Stimulated activated CD4-positive, alpha-beta T cell treated with anti-CD3 and anti-CD28 coated beads, Interleukin-15, amount 100 ng/mL, for 1 hour (primary cell): ENCODE measurements at places on chromosomes 7 and 10.
A peak's percentile ranks its signal among the peaks of the same experiment; 100 is the strongest.

- DNase-seq, result no peak
Measured at GRCh38 chr7:36625247-36625646, 99.0 kb downstream of the AOAH start.

DNA sequence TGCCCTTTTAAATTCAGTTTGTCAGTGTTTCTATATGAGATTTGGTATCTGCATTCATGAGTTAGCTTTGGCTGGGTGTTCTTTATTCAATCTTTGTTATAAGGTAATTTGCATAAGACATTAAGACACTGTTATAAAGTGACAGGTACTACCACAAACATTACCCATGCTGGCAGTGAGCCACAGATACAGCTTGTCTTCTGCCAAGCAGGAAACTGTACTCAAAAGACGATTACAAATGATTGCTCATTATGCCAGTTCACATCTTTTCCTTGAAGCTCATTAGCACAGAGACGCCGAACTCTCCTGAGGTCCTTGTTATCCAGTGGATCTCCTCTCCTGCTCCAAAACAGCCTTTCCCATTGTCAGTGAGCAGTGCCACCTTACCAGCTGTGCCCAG lies 30.4 kb downstream of the AMPH start:
- DNase-seq, result no peak

- DNase-seq, result no peak
Measured at GRCh38 chr10:110805292-110805691, 66.4 kb upstream of the PDCD4 start.

- DNase-seq, result no peak
Measured at GRCh38 chr10:86657011-86657395, 2.7 kb downstream of the OPN4 start.

DNA sequence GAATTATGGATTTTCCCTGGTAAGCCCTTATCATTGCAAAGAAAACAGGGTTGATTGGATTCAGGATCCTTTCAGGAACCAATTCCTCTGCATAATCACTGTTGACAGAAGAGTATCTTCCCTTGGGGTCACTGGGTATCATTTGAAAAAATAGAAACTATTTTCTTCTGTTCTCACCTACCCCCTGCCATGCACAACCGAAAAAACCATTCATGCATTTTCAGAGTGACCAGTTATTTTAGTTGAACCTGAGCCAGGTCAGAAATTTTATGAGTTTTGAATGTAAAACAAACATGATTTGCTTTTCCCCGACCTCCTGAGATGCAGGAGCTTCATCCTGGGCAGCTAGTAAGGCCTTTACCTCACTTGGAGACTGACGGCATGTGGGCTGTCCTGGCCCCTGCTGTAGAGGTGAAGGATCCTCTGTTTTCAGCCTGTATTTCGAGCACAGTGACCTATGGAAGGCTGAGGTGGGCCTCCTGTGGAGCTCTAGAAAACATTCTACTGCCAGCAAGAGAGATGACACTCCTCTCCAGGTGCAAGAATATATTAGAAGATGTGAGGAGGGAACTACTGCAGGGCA lies 30.1 kb downstream of the TMEM178B start:
- DNase-seq, result no peak

DNA sequence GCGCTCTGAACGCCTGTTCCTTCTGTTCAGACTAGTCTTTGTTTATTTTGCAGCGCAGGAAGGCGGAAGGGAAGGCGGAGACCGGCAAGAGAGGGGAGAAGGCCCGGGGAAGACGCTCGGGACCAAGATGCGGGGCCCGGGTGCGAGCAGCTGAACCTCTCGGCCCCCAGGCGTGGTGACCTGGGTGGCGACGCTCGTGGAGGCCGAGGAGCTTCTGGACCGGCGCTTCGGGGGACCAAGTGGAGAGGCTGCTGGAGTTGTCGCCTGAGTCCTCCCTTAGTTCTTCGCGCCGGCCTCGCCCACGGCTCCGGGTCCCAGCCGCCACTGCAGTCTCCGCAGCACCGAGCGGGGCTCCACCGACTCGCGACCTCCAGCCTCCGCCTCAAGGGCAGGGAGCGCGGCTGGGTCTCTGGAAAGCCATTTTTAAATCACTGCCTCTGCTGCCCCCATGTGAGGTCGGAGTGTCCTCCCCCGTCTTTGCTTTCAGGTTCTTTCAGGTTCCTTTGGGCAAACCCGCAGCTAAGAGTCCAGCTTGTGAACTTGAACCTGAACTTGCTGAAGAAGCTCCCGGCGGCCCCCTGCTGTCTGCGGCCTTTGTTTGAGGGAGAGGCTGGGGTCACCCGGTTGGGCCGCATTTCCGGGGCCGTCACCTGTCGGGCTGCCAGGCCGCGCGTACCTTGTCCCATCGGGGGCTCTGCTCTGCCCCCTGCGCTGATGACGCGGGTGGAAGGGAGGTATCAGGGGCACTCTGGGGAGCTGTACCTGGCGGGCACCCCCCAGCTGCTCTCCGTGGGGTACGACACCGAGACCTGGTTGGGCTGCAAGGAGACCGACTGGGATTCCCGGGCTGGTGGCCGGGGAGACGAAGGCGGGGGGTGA lies 136.0 kb downstream of the KIF20B start:
- DNase-seq, result no peak

DNA sequence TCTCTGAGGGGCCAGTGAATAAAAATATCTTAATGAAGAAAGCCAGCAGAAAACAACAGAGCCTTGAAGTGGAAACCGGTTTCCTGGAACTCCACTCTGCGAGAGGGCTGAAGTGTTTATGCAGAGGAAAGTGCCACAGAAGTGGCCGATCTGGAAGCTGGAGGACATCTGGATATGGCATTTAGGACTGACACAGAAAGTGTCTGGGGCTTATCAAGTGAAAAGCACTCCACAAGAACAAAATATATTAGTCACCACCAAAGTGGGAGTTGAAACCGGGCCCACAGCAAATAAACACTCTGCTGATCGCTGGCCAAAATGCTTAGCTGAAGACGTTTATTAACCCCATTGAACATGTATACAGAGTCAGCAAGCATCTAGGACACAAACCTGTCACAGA lies 7.8 kb downstream of the NOD1 start:
- no peak for DNase-seq

GRCh38 chr10:77406764-77407430 lies 230.7 kb downstream of the KCNMA1 start:
- DNase-seq, result no peak

GRCh38 chr10:62528441-62528840 lies 154.3 kb downstream of the ZNF365 start:
- DNase-seq, result no peak

GRCh38 chr7:391411-391951 lies 101.5 kb downstream of the FOXL3 start:
- no peak for DNase-seq

GRCh38 chr7:132055336-132056120 lies 499.1 kb upstream of the PODXL start:
- no peak for DNase-seq

DNA sequence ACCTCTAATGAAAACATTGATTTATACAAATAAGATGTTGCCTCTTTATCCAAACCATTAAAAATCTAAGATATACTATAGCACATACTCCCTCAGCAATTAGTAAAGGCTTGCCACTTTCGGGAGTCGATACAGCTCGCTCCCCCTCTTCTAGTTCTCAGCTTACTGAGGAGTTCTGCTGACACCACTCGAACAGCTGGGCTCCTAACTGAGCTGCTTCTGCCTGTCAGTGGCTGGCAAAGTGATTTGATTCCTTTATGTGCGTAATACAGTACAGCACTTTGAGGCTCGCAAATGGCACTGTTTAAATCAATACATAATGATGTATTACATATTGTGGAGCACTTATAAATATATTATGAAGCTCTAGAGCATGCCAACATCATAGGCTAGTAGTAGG lies 241.8 kb downstream of the CREB5 start:
- no peak for DNase-seq

DNA sequence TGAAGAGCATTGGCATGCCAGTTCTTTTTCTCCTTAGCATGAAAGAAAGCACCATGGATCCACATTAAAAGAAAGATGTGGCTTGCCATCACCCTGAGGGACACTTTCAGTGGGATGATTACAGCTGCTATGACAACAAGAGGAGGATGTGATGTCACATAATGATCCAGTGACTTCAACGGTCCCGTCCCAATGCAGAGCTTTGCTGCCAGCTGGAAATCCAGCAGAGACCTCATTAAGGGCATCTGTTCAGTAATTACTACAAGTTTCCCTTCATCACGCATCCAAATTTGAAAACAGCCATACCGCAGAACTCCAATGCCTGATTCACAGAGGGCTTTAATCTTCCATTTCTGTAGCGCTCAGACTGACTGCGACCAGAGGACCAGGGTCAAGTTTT lies 206.6 kb downstream of the LSM5 start:
- DNase-seq, result no peak

DNA sequence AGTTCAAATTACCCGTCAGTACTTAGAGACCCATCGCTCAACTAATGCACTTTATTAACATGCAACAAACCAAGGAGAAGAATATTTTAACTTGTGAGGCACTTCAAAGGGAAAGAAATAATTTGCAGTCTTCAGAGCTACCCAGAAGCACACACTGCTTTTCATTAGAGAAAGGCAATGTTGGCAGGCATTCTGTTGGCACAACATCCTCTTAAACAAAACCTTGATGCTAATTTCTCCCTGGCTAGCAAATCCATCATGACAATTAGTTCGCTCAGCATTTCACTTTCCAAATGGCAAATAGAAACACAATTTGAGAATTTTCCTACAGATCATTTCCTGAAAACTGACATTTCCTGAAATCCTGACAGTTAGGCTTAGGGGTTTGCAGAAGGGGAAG lies 155.6 kb upstream of the FAM13C start:
- DNase-seq, result no peak

GRCh38 chr7:11379641-11380040 lies 406.0 kb downstream of the PHF14 start:
- DNase-seq, result no peak

DNA sequence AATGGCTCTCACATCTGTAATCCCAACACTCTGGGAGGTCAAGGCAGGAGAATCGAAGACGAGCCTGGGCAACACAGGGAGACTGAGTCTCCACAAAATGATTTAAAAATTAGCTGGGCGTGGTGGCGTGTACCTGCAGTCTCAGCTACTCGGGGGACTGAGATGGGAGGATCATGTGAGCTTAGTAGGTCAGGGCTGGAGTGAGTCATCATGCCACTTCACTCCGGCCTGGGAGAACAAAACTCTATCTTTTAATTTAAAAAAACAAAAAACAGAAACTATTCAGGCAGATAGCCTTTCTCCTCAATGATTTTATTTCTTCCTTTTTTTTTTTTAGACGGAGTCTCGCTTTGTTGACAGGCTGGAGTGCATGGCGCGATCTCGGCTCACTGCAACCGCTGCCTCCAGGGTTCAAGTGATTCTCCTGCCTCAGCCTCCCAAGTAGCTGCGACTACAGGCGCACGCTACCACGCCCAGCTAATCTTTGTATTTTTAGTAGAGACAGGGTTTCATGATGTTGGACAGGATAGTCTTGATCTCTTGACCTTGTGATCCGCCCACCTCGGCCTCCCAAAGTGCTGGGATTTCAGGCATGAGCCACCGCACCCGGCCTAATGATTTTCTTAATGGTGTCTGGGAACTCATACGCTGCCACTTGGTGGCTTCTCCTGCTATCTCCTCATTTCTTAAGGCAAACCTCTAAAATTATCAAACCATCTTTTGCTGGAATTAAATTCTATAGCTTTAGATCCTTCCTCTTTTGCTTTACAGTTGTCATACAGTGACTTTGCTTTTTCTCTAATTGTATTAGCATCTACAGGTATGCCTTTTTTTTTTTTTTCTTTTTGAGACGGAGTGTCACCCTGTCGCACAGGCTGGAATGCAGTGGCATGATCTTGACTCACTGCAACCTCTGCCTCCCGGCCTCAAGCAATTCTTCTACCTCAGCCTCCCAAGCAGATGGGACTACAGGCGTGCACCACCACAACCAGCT lies 22.9 kb downstream of the SRPK2 start:
- DNase-seq, result no peak

GRCh38 chr7:157772486-157773130 lies 435.8 kb downstream of the DNAJB6 start:
- no peak for DNase-seq

GRCh38 chr10:43287056-43288007 lies 20.5 kb upstream of the RASGEF1A start:
- DNase-seq, result no peak

DNA sequence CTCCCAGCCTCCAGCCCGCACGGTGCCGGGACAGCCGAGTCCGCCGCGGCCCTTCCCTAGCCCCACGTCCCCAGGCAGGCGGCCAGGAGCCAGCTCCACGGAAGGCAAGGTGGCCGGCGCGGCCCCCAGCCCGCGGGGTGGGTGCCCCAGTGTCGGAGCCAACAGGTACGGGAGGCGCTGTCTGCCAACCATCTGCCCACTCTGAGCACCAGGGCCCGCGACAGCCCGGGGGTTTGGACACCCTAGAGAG lies 75.8 kb downstream of the CALN1 start:
- no peak for DNase-seq

- no peak for DNase-seq
Measured at GRCh38 chr10:104123397-104123796, 1.4 kb downstream of the SFR1 start.

GRCh38 chr7:142626420-142627035 lies 122.7 kb upstream of the PRSS1 start:
- DNase-seq, result peak; percentile 41

DNA sequence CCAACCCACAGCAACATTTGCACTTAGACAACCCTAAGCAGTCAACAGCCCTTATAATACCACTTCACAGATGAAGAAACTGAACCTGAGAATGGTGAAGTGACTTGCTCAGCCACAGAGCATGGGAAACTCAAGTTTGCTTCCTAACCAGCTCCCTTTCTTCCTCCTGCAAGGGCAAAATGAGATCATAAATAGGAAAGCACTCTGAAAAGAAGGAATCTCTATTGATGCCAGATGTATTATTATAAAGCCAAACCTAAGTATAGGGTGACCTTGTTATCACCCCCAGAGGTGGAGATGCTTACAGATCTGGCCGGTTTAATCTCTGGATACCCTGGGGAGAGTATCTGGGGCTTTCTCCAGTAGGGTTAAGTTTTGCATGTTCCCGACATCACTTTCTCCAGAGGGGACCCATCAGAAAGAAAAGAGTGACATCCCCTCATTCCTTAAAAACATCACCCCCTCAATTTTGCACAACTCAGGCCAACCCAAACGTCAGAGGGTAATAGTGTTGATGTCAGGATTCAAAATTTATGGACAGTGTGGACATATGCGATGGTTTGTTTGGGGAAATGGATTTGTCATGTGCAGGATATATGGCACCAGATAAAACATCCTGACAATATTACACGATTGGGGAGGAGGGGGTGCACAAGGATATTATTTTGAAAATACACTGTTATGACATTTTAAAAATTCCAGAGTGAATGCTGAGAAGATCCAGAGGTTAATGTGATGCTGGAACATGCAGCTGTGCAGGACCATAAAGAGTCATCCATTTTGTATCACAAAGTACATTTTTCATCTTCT lies 24.0 kb upstream of the XPNPEP1 start:
- no peak for DNase-seq
